Nucleus accumbens (tissue), 56 donors: ENCODE measurements at places on chromosomes 5 and 9.

- DNase-seq, result no peak
Measured at GRCh38 chr5:107469485-107470294, 201.0 kb downstream of the EFNA5 start.

DNA sequence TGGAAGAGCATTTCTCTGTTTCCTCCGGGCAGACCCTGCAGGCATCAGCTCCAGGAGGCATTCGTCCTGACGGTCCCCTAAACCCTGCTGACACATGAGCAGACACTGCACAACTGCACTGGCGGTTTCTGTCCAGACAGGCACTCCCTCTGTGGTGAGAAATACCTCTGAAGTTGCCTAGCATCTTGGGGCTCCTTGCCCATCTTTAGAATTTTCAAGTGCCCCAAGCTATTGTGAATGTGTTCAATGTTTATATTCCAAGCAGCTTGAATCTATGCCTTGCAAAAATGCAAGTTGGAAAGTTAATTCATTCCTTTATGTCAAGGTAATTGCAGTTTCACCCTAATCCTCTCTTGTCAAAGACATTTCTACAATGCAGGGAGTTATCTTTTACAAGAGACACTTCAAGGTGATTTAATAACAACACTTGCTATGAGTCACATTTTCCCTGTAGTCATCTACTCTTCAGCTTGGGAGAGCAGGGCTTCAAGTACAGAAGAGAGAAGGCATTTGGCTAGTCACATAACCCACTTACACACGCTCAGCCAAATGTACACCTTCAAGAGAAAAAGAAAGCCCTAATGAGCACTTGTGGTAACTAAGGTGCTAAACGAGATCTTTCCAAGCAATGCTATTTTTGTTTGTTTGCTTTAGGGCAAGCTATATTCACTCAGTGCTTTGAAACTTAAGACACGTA, 302.5 kb downstream of the MLLT3 start:
- no peak for DNase-seq

GRCh38 chr9:126500600-126501382, 112.9 kb upstream of the LMX1B start:
- peak; percentile 56 for DNase-seq

GRCh38 chr5:57184322-57184721, 10.5 kb downstream of the GPBP1 start:
- no peak for DNase-seq

DNA sequence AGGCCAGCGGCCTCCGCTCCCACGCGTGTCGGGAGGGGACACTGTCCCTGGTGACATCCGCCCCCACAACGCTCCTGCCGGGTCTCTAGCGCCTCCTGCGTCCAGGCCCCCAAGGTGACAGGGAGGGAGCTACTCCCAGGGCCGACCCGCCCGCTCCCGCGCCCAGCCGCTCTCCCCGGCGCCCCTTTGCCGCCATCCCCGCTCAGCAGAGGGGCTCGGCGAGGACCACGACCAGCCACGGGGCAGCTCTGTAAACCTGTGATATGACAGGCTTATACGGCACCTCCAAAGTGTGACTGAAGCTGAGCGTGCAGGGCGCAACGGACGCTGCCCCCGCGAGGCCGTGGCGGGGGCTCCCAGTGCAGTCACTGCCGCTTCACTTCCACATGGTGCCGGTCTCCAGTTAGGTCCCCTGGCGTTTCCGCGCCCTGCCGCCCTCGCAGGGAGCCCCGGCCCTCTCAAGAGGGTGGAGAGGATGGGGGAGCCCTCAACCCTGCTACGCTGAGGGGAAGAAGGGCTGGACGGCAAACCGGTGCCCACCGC, 978 bp upstream of the ADCY2 start:
- no peak for DNase-seq

GRCh38 chr9:132800038-132800648, 77.9 kb downstream of the AK8 start:
- peak; percentile 14 for DNase-seq

GRCh38 chr5:42572313-42572712, 149.1 kb downstream of the GHR start:
- no peak for DNase-seq

- DNase-seq, result no peak
Measured at GRCh38 chr9:114680259-114681001, 1.6 kb downstream of the TEX48 start.

DNA sequence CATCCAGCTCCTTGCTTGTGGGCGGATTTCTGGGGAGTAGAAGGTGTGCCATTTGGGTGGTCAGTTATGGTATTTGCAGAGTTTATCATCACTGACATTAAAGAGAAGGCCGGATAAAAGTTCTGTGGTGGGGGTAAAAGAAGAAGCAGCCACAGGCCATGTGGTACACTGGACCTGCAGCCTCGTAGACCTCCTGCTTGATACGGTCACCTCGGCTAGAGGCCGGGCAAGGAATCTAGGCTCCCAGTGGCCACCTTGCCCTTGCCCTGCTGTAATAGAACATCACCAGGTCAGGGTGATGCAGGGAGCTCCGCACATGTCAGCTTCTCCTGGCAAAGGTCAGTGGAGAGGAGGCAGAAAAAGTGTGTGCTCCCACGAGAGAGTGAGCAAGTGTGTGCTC, 376.1 kb upstream of the IRX4 start:
- no peak for DNase-seq

DNA sequence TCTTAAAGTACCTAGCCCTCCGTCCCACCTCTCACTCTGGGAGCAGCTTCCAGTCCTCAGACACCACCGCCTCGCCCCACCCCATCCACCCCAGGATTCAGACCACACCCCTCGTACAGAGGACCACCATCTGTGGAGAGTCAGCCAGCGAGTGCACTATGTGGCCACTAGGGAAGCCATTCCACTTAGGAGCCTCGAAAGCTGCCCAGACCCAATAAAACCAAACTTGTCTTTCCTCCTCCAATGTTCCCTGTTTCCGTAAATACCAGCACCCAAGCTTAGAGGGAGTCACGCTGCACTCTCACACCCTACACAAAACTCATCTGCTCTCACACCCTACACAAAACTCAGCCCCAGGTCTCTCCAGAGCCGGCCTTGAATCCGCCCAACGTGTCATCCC, 1.9 kb downstream of the GCNT4 start:
- no peak for DNase-seq

DNA sequence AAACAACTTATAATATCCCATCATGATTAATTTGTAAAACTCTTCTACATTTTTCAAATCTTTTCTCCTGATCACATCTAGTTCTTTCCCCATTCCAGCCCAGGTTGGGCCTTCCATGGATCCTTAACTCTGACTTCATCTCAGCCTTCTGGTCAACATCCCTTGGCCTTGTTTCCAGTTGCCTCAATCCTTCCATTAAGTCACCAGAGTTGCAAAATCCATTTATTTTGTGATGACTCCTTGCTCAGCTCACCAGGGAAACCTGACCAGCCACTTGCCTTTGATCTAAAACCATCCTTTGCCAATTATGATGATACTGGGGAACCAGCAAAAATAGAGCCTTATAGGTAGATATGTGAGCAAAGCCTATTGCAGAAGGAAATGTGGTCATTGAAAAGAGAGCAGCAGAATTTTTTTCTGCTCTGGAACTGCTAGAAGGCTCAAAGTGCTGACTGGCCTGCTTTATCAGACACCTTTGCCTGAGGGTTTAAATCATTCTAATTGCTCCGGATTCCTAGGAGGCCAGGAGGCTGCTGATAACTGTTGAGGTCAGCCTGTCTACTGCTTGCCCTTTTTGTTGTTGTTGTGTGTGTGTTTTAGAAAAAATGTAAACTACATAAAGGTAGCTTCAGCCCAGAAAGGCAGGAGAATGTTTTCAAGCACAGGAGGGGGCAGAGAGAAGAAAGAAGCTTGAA, 512.2 kb upstream of the GRIA1 start:
- no peak for DNase-seq

GRCh38 chr9:14593406-14593805, 99.8 kb downstream of the ZDHHC21 start:
- no peak for DNase-seq

GRCh38 chr9:126822278-126822677, 17.4 kb downstream of the ZBTB43 start:
- peak; percentile 56 for DNase-seq

DNA sequence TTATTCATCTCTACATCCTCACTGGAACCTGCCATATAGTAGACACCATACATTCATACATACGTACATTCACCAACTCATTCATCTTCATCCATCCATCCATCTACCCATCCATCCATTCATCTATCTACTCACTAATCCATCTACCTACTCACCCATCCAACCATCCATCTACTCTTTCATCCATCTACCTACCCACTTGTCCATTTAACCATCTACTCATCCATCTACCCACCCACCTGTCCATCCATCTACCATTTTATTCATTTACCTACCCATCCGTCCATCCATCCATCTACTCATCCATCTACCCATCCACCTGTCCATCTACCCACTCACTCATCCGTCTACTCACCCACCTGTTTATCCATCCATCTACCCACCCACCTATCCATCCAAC, 31.9 kb upstream of the LCP2 start:
- DNase-seq, result no peak

DNA sequence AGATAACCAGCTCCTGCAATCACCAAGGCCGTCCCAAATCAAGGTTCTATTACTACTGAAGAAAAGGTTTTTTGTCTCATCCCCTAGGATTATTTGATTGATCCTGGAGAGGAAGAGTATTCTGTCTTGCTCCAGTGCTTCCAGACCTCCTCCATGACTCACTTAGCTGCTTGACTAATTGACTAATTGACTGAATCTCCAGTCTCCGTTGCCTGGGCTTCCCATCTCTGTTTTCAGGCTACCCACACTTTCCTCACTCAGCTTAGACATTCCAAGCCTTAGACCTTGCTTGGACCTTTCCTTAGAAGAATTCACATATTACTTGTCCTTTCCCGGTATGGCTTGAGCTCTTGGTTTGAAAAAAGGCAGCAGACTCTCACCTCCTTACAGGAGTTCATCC, 60.6 kb downstream of the FRMD3 start:
- DNase-seq, result no peak

GRCh38 chr9:130888146-130888885, 8.3 kb downstream of the QRFP start:
- DNase-seq, result no peak

DNA sequence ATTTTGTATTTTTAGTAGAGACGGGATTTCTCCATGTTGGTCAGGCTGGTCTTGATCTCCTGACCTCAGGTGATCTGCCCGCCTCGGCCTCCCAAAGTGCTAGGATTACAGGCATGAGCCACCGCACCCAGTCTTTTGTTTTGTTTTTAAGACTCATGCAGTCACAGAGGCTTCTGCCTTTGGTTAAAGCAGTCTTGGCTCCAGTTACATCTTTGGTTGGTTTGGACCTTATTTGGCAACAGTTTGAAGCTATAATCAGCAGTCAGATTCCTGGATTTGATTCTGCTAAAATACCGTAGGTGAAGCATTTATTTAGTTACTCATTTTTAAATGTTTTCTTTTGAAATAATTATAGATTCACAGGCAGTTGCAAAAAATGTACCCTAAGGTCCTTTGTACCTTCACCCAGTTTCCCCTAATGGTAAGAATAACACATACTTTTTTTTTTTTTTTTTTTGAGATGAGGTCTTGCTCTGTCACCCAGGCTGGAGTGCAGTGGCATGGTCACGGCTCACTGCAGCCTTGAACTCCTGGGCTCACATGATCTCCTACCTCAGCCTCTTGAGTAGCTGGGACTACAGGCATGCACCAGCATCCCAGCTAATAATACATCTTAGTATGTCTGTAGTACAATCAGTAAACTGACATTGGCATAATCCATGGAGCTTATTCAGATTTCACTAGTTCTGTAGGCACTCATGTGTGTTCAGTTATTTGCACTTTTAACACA, 15.7 kb downstream of the USP20 start:
- DNase-seq, result no peak

GRCh38 chr9:132077881-132078698, 1.6 kb downstream of the MED27 start:
- DNase-seq, result no peak

DNA sequence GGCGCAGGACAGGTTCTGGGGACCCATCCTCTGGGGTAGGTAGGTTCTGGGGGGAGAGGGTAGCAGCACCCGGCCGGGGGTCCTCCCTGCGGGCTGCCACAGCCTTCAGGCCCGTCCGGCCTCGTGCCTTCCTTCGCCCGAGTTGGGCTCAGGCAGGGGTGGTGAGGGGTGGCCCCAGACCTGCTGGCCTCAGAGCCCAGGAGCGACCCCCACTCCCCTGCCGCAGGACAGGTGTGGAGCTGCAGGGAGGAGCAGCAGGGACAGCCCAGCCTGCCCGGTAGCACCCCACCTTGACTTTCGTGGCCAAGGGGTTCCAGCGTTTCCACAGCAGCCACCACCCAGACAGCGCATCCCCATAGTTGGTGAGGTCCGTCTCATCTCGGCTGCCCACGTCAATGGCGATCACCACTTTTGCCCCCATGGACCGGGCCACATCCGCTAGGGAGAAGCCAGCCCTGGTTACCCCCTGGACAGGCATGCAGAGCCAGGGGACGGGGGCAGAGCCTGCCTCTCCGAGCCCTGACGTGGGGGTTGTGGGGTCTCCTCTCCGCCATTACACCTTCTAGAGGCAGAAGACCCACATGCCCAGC, 3.4 kb upstream of the NSMF start:
- DNase-seq, result no peak

DNA sequence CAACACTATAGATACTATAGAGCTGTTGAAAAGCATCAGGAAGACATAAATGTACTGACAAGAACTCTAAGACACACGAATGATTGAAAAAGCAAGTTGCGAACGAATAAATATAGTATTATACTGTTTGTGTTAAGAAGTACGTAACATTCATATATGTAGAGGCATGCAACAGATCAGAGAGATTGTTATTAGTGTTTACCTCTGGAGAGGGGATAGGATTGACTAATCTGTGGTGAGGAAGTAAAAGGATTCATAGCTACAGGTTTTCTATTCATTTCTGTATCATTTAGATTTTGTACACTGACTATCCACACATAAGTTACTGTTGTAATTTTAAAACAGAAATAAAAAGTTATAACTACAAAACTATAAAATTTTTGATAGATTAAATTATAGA, 147.6 kb upstream of the SV2C start:
- DNase-seq, result no peak

DNA sequence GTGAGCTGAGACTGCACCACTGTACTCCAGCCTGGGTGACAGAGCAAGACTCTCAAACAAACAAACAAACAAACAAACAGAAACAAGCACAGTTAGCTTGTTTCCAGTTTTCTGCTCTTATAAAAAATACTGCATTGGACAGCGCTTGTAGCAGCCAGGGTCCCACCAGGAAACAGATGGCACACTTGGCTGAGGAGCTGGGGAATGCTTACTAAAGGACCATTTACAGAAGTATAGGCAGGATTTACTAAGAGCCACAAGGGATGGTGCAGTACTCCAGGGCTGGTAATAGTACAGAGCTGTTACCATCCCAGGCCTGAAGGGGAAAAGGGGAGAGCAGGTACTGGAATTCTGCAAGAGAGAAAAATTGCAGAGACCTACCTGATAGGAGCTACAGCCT, 5.2 kb upstream of the ANKS6 start:
- DNase-seq, result no peak

DNA sequence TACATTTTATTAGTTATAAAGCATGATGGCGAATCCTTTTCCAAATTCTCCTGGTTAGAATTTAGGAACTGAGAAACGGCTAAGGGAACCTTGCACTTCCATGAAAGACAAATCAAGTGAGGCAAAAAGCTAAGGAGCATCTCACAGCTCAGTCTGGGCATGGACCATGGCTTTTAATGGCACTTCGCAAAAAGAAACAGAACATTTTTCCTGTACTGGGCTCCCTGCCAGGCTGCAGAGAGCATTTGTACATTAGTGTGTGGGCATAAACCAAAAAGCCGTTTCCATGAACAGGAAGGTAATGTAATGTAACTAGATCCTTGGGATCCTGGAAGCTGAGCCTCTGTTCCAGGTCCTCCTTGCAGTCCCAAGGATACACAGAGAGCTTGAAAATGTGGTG, 354.2 kb downstream of the MRPS30 start:
- no peak for DNase-seq
